Activated T-cell treated with anti-CD3 and anti-CD28 coated beads, Interleukin-2, amount 50 U/mL, for 72 hours (primary cell): ENCODE measurements at places on chromosomes 2 and 18. TPM values are rescaled to one million over a fixed set of nuclear protein-coding genes. Genes with fewer than 3 reads are reported as not detected.
A peak's percentile ranks its signal among the peaks of the same experiment; 100 is the strongest.

GRCh38 chr18:11962597-11962996 lies 18.7 kb upstream of the IMPA2 start:
- no peak overlapping the region for H3K4me3 ChIP-seq
- H3K27me3 ChIP-seq, result no peaks in the 10 kb centered on the region
- no peak for DNase-seq
- H3K36me3 ChIP-seq, result peaks cover 1% of the 10 kb centered on the region
- no peak overlapping the region for H3K27ac ChIP-seq

GRCh38 chr18:49813069-49813318 lies 339 bp downstream of the ACAA2 start:
- peaks cover 43% of the 10 kb centered on the region for H3K4me1 ChIP-seq
- peaks cover 15% of the 10 kb centered on the region for H3K36me3 ChIP-seq
- H3K27ac ChIP-seq, result peak overlapping the region; percentile 6
- peak overlapping the region; percentile 96 for H3K4me3 ChIP-seq

DNA sequence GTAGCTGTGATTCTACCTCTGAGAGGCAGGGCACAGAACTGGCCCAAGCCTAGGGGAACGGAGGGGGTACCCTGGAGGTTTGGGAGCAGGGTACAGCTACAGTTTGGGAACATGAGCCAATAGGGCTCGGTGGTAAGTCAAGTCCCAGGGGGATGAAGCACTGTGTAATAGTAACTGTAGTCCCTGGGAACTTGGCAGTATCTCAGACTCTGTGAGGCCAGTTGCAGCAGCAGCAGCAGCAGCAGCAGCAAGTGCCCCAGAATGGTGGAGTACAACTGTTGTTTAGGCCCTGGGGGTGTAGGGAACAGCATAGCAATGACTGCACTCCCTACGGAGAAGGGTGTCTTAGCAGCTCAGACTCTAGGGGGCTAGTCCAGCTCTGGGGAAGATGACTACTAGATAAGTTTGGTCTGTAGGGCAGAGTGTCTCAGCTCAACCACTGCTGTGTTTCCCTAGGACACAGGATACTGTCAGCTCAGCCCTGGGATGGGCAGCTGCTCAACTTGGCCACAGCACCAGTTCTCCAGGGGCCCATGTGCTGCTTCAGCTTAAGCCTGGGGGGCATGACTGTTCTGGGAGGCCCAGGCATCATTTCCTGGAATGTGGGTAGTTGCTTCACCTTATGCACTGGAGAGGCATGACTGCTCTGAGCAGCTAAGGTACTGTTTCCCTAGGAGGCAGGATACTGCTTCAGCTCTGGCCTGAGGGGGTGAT lies 20.5 kb downstream of the CARF start:
- no peak overlapping the region for H3K4me3 ChIP-seq
- no peak overlapping the region for H3K27ac ChIP-seq
- H3K36me3 ChIP-seq, result no peaks in the 10 kb centered on the region
- no peaks in the 10 kb centered on the region for H3K27me3 ChIP-seq
- H3K4me1 ChIP-seq, result no peaks in the 10 kb centered on the region

- no peaks in the 10 kb centered on the region for H3K27me3 ChIP-seq
- no peak overlapping the region for H3K4me3 ChIP-seq
- no peak for DNase-seq
These were observed 156.3 kb downstream of the LAMA1 start for GRCh38 chr18:6961331-6961730.

DNA sequence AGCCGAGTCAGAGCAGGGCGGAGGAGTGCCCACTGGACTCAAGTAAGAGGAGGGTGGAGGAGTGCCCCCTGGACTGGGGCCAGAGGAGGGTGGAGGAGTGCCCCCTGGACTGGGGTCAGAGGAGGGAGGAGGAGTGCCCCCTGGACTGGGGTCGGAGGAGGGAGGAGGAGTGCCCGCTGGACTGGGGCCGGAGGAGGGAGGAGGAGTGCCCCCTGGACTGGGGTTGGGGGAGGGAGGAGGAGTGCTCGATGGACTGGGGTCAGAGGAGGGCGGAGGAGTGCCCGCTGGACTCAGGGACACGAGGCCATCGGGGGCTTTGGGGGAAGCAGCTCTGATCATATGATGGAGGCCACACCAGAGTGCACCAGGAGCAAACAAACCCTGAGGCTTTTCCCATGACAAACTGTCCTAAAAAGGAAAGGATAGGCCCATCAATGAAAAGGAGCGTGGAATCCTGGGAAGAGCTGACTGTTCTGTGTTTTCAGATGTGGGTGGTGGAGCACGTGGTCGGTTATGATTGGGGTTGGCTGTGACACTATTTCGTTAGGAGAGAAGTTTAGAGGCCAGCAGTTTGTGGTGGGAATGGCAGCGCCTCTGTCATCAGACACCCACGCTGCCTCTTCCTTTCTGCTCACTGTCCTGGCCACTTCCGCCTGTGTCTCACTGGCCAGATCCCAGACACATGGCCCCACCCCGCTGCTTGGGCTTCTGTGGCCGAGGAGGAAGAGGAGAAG lies 24.5 kb upstream of the HPCAL1 start:
- peak overlapping the region; percentile 18 for H3K27ac ChIP-seq
- H3K4me3 ChIP-seq, result peak overlapping the region; percentile 35
- DNase-seq, result peak; percentile 41
- no peaks in the 10 kb centered on the region for H3K36me3 ChIP-seq
- H3K4me1 ChIP-seq, result peaks cover 17% of the 10 kb centered on the region
- H3K27me3 ChIP-seq, result no peaks in the 10 kb centered on the region

Gene KRTCAP3
- total RNA-seq, result 13.4 TPM

GRCh38 chr2:198326431-198326830 lies 522.0 kb downstream of the PLCL1 start:
- peaks cover 33% of the 10 kb centered on the region for H3K27me3 ChIP-seq
- peaks cover 24% of the 10 kb centered on the region for H3K4me1 ChIP-seq

Gene SEPTIN2
- 272 TPM for total RNA-seq

- H3K27ac ChIP-seq, result no peak overlapping the region
- no peak overlapping the region for H3K4me3 ChIP-seq
- no peaks in the 10 kb centered on the region for H3K27me3 ChIP-seq
- H3K4me1 ChIP-seq, result peaks cover 24% of the 10 kb centered on the region
- H3K36me3 ChIP-seq, result peaks cover 6% of the 10 kb centered on the region
These were observed 39.9 kb downstream of the PLEKHB2 start for GRCh38 chr2:131145040-131145439.

Gene UGT1A6
- total RNA-seq, result not detected

Gene C2orf80
- not detected for total RNA-seq

GRCh38 chr18:63238693-63239075 lies 80.9 kb downstream of the BCL2 start:
- no peaks in the 10 kb centered on the region for H3K27me3 ChIP-seq
- H3K4me3 ChIP-seq, result no peak overlapping the region
- DNase-seq, result no peak
- peak overlapping the region; percentile 44 for H3K27ac ChIP-seq
- H3K4me1 ChIP-seq, result peaks cover 60% of the 10 kb centered on the region

DNA sequence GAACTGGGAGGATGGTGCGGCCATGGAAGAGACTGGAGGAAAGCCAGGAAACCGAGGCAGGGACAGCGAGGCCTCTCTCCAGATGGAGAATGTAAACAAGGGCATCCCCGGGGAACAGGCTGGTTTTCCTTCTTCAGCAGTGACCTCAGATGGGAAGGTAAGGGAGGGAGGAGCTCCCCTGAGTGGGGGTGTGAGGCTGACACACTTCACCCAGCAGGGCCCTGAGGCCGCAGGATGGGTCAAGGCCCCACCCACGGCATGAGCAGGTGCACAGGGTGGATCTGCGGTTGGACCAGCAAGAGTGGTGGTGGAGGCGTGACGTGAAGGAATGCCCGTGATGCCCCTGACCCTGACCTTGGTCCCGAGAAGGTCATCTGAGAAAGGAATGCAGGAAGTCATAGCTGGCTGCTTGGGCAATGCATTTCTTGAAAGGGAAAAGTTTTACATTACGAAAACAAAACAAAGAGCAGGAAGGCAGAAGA lies 48.1 kb downstream of the ADCY3 start:
- H3K27me3 ChIP-seq, result no peaks in the 10 kb centered on the region
- H3K4me1 ChIP-seq, result no peaks in the 10 kb centered on the region
- DNase-seq, result no peak
- H3K27ac ChIP-seq, result no peak overlapping the region
- no peak overlapping the region for H3K4me3 ChIP-seq

- H3K4me3 ChIP-seq, result no peak overlapping the region
- peaks cover 7% of the 10 kb centered on the region for H3K4me1 ChIP-seq
- no peaks in the 10 kb centered on the region for H3K27me3 ChIP-seq
- no peaks in the 10 kb centered on the region for H3K36me3 ChIP-seq
- H3K27ac ChIP-seq, result no peak overlapping the region
These were observed 135.2 kb upstream of the RBMS1 start for GRCh38 chr2:160628811-160629210.

Gene CCDC68
- total RNA-seq, result not detected

Gene KCNG2
- not detected for total RNA-seq

Gene PRKRA
- total RNA-seq, result 56.7 TPM

DNA sequence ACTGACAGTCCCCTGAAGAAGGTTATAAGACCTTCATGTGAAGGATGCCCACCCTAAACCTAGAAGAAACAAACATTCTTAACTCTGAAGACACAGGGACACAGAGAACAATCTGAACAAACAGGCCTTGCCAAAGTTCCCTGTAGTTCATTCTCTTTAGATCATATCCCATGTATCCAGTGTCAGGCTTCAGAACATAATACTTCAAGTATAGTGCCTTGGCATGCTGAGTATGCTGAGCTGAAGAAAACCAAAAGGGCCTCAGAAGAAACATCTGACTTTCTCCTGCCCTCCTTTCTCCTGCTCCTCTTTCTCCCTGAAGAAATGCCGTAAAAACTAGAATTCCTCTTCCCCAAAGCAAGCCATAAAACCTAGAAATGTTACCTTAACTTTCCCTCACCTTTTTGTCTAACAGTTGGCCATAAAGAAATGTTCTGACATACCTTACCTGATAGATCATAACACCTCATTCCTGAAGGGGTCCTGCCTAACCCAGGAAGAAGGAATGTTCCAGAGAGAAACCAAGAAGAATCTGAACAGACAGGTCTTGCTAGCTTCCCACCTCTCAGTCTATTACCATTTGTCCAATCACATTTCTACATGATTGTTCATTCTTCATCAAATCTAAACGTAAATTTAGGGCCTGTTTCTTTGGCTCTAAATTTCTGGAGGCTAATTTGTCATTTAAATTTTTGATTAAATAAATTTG lies 160.1 kb upstream of the ZC3H15 start:
- peaks cover 2% of the 10 kb centered on the region for H3K36me3 ChIP-seq
- no peak overlapping the region for H3K4me3 ChIP-seq
- H3K27ac ChIP-seq, result no peak overlapping the region
- peaks cover 10% of the 10 kb centered on the region for H3K4me1 ChIP-seq

GRCh38 chr18:68417166-68417799 lies 297.6 kb downstream of the TMX3 start:
- no peak for DNase-seq
- H3K27me3 ChIP-seq, result no peaks in the 10 kb centered on the region
- no peak overlapping the region for H3K27ac ChIP-seq
- H3K4me1 ChIP-seq, result no peaks in the 10 kb centered on the region
- no peak overlapping the region for H3K4me3 ChIP-seq

GRCh38 chr18:13446610-13447461 lies 228.3 kb downstream of the LDLRAD4 start:
- DNase-seq, result peak; percentile 76
- no peak overlapping the region for H3K27ac ChIP-seq
- H3K27me3 ChIP-seq, result no peaks in the 10 kb centered on the region

Gene CDCA7
- 72.8 TPM for total RNA-seq

GRCh38 chr2:85604568-85605339 lies 2.3 kb upstream of the TMEM150A start:
- peak overlapping the region; percentile 22 for H3K4me3 ChIP-seq
- no peak for DNase-seq
- peaks cover 39% of the 10 kb centered on the region for H3K4me1 ChIP-seq
- H3K36me3 ChIP-seq, result peaks cover 5% of the 10 kb centered on the region

- no peaks in the 10 kb centered on the region for H3K36me3 ChIP-seq
- H3K27me3 ChIP-seq, result no peaks in the 10 kb centered on the region
- H3K4me3 ChIP-seq, result no peak overlapping the region
These were observed 402.6 kb downstream of the ALK start for GRCh38 chr2:29518646-29519337.

- H3K4me3 ChIP-seq, result no peak overlapping the region
- H3K27me3 ChIP-seq, result no peaks in the 10 kb centered on the region
- no peaks in the 10 kb centered on the region for H3K4me1 ChIP-seq
- DNase-seq, result no peak
- no peak overlapping the region for H3K27ac ChIP-seq
These were observed 88.9 kb downstream of the ASXL3 start for GRCh38 chr18:33666915-33667314.

GRCh38 chr2:10861765-10862164 lies 49.2 kb upstream of the PDIA6 start:
- H3K36me3 ChIP-seq, result no peaks in the 10 kb centered on the region
- DNase-seq, result no peak
- H3K27me3 ChIP-seq, result peaks cover 41% of the 10 kb centered on the region
- H3K4me1 ChIP-seq, result peaks cover 15% of the 10 kb centered on the region
- H3K27ac ChIP-seq, result no peak overlapping the region

DNA sequence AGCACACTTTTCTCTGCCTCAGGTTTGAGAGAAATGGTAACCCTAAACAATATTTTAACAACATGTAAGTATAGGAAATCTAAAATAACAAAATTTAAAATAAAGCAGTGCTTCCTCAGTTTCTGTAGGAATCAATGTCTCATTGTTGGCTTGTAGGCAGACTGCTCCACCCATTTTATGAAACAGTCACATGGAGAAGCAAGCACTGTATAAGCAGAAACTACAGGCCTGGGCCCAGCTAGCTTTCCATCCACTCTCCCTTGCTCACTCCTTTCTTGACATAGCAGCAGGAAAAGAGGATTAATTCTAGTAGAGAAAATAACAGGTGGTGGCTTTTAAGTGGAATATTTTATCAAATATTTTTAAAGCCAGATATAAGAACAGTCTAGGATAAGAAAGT lies 97.2 kb downstream of the PLEKHM3 start:
- no peak overlapping the region for H3K4me3 ChIP-seq
- H3K36me3 ChIP-seq, result no peaks in the 10 kb centered on the region
- H3K27ac ChIP-seq, result no peak overlapping the region
- H3K4me1 ChIP-seq, result no peaks in the 10 kb centered on the region

DNA sequence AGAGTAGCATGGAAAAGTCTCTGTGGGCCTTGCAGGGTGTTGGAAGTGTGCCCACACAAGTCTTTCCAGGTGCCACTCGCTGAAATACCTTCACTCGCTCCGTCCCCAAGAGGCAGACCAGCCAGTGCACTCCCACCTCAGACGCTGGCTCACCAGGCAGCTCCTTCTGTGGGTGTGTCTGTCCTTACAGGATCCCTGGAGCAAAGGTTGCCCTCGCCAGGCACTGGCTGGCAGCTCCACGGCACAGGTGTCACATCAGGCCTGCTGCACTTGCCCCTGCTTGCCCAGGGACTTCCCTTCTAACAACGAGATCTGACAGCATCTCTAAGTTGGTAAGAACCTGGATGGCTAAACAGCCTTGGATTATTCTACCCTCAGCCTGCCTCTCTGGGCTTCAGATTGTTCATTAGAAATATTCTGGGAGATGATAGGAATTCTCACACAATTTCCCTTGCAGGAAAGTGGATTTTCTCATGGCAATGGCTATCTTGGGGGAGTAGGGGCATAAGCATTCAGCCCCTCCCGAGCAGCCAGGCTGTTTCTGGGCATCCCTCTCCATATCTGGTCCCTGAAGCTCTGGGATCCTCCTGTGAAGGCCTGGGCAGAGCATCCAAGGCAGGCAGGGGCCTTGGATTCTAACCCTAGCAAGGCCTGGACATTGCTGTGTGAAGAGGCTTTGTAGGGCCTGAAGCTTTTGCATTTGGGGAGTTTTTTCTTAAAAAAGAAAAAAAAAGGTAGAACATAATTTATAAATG lies 262.1 kb downstream of the MYCN start:
- H3K27ac ChIP-seq, result no peak overlapping the region
- no peaks in the 10 kb centered on the region for H3K4me1 ChIP-seq
- no peaks in the 10 kb centered on the region for H3K36me3 ChIP-seq
- H3K27me3 ChIP-seq, result peaks cover 5% of the 10 kb centered on the region
- no peak for DNase-seq

- H3K4me3 ChIP-seq, result peak overlapping the region; percentile 53
- H3K27me3 ChIP-seq, result peaks cover 17% of the 10 kb centered on the region
- peaks cover 3% of the 10 kb centered on the region for H3K36me3 ChIP-seq
- H3K27ac ChIP-seq, result no peak overlapping the region
- H3K4me1 ChIP-seq, result peaks cover 41% of the 10 kb centered on the region
These were observed 2.2 kb downstream of the ITM2C start for GRCh38 chr2:230866756-230867523.
